ENCODE measurements at places on chromosomes 12 and 14.
A peak's percentile ranks its signal among the peaks of the same experiment; 100 is the strongest.

DNA sequence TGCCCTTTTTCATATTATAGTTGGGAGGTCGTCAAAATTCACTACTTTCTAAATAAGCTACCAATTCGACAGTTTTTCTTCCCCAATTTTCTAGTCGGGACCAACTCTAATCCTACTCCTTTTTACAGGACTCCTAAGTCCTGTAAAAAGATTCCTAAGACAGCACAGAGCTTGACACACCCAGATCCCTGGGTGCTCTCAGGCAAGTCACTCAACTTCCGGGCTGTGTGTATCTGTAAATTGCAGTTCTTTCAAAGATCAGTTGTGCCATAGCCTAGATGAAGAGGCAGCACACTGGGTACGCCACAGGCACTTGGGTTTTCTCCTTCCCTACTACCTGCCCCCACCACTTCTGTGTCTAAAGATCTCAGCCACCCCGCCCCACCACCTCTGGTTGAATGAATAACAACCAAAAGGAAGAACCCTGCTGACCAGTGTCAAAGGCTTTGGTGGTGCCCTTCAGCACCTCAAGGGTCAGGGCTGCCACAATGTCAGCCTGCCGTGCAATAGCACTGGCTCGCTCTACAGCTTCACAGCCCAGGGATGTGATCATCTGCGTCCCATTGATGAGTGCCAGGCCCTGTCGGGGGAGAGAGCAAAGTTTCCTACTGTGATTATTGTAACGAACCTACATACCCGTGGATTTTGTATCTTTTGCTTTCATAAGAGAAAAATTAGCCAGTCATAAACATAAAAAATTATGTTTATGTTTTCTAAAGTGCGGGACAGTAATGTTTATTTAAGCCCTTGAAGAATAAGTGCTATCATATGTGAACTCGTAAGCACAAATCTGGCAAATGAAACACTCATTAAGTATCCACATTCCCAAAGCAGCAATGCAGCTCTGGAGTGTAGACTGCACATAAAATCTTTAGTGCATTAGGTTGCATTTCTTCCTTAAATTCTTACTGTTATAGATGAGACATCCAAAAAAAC, 9.2 kb downstream of the HAL start:
- no peaks in the 10 kb centered on the region for H3K4me1 ChIP-seq
- H3K27ac ChIP-seq, result no peak overlapping the region
- no peak overlapping the region for H3K4me3 ChIP-seq

- H3K27me3 ChIP-seq, result no peaks in the 10 kb centered on the region
- H3K4me3 ChIP-seq, result no peak overlapping the region
- no peaks in the 10 kb centered on the region for H3K36me3 ChIP-seq
Observed at GRCh38 chr12:54463484-54463883, 9.9 kb downstream of the GTSF1 start.

GRCh38 chr12:49160399-49160798, 28.5 kb downstream of the TUBA1A start:
- H3K4me1 ChIP-seq, result no peaks in the 10 kb centered on the region
- no peak overlapping the region for H3K4me3 ChIP-seq
- DNase-seq, result no peak
- no peaks in the 10 kb centered on the region for H3K27me3 ChIP-seq
- H3K27ac ChIP-seq, result no peak overlapping the region

- H3K4me3 ChIP-seq, result no peak overlapping the region
- no peaks in the 10 kb centered on the region for H3K27me3 ChIP-seq
- DNase-seq, result no peak
- no peak overlapping the region for H3K27ac ChIP-seq
Observed at GRCh38 chr12:112685321-112685720, 106.2 kb upstream of the RPH3A start.

DNA sequence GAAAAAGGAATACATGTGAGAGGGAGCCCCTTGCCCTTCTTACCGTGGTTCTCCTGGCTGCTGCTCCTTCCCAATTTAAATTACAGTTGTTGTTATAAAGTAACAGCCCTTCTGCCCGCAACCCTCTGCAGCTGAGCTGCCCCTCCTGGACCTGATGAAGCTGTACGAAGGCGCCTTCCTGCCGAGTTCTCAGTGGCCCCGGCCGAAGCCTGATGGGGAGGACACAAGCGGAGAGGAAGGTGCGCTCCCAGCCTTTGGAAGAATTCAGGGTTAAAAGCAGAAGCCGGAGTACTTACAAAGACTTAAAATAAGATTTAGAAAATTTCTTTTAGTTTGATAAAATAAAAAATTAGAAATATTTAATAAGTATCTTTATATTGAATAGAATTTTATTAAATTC, 55.2 kb downstream of the EP400 start:
- H3K4me1 ChIP-seq, result no peaks in the 10 kb centered on the region
- peaks cover 23% of the 10 kb centered on the region for H3K36me3 ChIP-seq
- no peak overlapping the region for H3K4me3 ChIP-seq

GRCh38 chr12:39037115-39037514, 131.7 kb upstream of the CPNE8 start:
- no peak overlapping the region for H3K27ac ChIP-seq
- H3K4me3 ChIP-seq, result no peak overlapping the region
- no peaks in the 10 kb centered on the region for H3K4me1 ChIP-seq
- no peaks in the 10 kb centered on the region for H3K27me3 ChIP-seq
- H3K36me3 ChIP-seq, result no peaks in the 10 kb centered on the region

DNA sequence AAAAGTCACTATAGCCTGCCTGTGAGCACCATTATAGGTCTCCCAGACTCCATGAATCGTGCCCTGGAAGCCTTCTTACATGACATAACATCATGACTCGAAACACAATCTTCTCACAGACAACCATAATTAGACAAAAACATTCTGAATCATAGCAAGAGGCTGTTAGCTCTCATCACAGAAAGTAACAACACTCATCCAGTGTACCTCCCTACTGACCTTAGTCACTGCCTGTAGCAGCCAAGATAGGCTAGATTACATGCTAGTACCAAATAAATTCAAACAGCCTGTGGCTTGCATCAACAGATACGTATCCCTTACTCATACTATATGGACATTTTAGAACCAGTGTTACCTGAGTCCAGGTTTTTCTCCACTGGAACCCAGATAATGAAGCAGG, 663.8 kb upstream of the FOXG1 start:
- no peak overlapping the region for H3K27ac ChIP-seq
- no peak overlapping the region for H3K4me3 ChIP-seq
- no peak for DNase-seq
- H3K36me3 ChIP-seq, result no peaks in the 10 kb centered on the region
- no peaks in the 10 kb centered on the region for H3K27me3 ChIP-seq

DNA sequence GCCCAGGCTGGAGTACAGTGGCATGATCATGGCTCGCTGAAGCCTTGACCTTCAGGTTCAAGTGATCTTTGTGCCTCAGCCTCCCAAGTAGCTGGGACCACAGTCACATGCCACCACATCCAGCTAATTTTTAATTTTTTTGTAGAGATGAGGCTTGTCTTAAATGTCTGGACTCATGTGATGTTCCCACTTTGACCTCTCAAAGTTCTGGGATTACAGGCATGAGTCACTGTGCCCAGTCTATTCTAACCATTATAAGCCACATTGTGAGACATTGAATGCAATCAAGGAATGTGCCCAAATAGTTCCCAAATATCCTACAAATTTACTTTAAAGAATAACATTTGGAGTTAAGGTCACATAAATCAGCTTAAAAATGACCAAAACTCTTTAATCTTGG, 130.7 kb upstream of the ARID2 start:
- no peak overlapping the region for H3K27ac ChIP-seq
- no peaks in the 10 kb centered on the region for H3K36me3 ChIP-seq
- no peaks in the 10 kb centered on the region for H3K27me3 ChIP-seq
- DNase-seq, result no peak

GRCh38 chr12:93664573-93665138, 12.5 kb upstream of the CRADD start:
- no peak overlapping the region for H3K27ac ChIP-seq
- no peak overlapping the region for H3K4me3 ChIP-seq
- no peaks in the 10 kb centered on the region for H3K4me1 ChIP-seq

DNA sequence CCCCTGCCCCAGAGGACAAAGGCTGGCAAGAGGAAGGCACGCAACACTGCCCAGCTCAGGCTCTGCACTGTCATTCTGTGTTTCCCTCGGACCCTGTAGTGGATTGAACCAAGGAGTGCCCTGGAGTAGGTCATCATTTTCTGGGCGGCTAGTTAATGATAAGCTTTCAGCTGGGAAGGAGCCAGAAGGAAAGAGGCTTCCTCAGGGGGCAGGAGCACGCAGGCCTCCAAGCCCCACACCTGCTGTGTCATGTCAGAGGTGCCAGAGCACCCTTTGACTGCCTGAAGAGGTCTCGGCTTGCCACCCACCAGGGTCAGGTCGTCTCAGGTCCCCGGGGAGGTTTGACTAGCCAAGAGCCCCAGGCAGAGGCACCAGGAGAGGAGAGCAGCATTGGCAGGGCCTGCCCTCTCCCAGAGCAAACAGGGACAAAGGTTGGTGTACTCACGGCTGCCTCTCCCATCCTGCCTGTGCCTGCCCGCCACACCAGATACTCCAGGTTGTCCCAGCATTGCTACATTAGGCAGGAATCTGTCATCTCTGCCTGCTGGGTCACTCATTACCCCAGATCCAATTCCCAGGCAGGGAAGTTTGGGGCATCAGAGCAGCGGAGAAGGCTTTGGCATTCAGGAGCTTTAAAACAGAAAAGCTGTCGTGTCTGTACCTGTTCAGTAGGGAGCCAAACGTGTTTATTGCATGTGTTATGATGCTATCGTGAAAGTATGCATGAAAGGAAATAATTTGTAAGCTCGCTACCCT, 33.5 kb upstream of the ATP2A2 start:
- H3K4me3 ChIP-seq, result no peak overlapping the region
- no peaks in the 10 kb centered on the region for H3K36me3 ChIP-seq
- H3K4me1 ChIP-seq, result peaks cover 17% of the 10 kb centered on the region

DNA sequence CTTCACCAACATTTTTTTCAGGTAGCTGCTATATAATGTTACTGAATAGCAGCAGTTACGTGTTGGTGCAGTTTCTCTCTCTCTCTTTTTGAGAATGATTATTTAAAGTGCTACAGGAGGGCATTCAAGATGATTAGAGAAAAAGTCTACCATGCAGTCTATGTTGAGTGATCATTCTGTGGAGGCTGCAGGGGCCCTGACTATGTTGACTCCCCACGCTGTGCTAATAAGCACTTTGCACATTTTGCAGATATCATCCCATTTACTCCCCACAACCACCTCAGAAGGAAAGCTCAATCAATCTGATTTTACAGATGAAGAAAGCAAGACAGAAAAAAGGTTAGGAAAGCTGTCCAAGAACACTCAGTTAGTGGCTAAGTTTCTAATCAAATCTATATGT, 87.8 kb downstream of the RTN1 start:
- peaks cover 26% of the 10 kb centered on the region for H3K4me1 ChIP-seq
- no peaks in the 10 kb centered on the region for H3K36me3 ChIP-seq
- H3K4me3 ChIP-seq, result no peak overlapping the region
- H3K27me3 ChIP-seq, result no peaks in the 10 kb centered on the region
- no peak for DNase-seq

DNA sequence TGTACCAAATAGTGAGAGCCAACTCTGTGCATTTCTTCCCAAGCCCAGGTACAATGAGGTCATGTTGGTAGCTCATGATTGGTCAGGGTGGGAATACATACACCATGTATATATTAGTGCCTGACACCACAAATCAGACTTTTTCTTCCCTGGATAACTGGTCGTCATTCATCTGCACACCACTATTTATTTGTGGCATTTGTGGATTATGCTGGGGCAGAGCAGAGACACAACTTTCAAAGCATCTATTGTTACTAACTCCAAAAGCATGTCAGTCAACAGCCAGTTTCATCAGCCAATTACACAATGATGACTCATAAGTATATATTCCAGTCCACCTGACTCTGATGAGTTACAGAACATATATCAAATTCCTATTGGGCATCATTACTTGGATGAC, 181.7 kb downstream of the ADAMTS20 start:
- H3K27me3 ChIP-seq, result no peaks in the 10 kb centered on the region
- H3K36me3 ChIP-seq, result no peaks in the 10 kb centered on the region

DNA sequence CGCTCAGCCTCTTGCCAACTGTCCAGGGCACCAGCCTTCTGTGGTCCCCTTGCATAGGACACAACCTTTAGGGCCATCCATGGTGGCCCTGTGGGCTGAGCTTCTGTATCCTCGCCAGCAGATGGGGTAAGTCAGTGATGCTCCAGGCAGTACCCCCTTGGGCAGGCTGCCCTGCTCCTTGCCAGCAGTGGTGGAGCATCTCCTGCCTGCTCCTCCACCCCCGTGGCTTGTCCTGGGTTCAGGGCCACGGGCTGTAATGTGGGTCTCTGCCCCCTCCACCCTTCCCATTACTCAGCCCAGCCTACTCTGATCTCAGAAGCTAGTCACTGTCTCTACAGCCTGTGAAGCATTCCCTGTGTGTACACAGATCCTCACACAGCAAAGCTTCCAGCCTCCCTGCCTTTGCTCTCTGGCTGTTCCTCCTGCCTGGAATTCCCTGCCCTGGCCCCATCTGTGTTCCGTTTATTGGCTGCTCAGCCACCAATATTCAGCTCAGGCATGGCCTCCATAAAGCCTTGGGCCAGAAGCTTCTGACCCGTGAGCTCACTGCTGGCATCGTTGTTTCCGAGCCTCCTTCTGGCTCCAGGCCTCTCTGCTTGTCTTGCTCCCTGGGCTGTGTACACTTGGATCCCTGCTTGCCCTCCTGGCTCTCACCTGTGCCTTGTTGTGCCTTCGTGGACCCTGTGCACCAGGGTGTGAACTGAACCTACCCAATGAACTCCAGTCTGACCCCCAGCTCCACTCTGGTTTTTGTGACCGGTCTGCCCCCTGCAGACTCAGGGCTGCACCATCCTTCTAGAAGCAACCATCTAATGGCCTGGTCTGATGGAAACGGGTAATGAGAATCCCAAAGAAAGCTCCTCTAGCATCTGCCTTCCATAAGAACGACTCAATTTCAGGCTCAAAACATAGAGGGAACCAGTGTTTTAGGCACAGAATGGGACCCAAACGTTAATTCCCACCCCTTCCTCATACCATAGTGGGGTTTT, 177.0 kb upstream of the PRMT8 start:
- no peak overlapping the region for H3K27ac ChIP-seq
- H3K36me3 ChIP-seq, result no peaks in the 10 kb centered on the region
- H3K4me3 ChIP-seq, result no peak overlapping the region
- DNase-seq, result no peak
- no peaks in the 10 kb centered on the region for H3K27me3 ChIP-seq

GRCh38 chr12:117485984-117486839, 124.8 kb upstream of the NOS1 start:
- peak overlapping the region; percentile 64 for H3K27ac ChIP-seq
- H3K27me3 ChIP-seq, result no peaks in the 10 kb centered on the region
- H3K4me3 ChIP-seq, result no peak overlapping the region
- no peaks in the 10 kb centered on the region for H3K4me1 ChIP-seq

DNA sequence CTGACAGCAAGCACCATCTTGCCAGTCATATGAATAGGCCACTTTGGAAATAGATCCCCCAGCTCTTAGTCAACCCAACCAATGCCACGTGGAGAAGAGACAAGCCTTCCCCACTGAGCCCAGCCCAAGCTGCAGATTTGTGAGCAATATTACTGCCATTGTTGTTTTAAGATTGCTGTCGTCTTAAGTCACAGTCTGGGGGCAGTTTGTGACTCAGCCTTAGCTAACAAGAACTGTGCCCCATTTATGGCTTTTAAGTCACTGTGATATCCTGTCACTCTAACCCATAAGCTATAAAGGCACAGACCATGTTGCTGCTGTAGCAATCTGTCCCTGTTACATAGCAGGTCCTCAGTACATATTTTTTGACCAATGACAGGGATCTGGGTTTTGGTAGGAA, 464.2 kb downstream of the MED13L start:
- no peaks in the 10 kb centered on the region for H3K4me1 ChIP-seq
- H3K4me3 ChIP-seq, result no peak overlapping the region
- no peak overlapping the region for H3K27ac ChIP-seq
- no peak for DNase-seq
- H3K36me3 ChIP-seq, result no peaks in the 10 kb centered on the region

- no peak overlapping the region for H3K27ac ChIP-seq
- H3K27me3 ChIP-seq, result no peaks in the 10 kb centered on the region
- DNase-seq, result no peak
- no peak overlapping the region for H3K4me3 ChIP-seq
- H3K36me3 ChIP-seq, result no peaks in the 10 kb centered on the region
- H3K4me1 ChIP-seq, result no peaks in the 10 kb centered on the region
Observed at GRCh38 chr12:117120787-117121186, 21.6 kb upstream of the TESC start.
